HS-27A (cell line): ENCODE measurements at places on chromosomes 1 and 21.

- no peak for DNase-seq
Measured at GRCh38 chr21:44867464-44867863, 6.0 kb downstream of the PTTG1IP start.

DNA sequence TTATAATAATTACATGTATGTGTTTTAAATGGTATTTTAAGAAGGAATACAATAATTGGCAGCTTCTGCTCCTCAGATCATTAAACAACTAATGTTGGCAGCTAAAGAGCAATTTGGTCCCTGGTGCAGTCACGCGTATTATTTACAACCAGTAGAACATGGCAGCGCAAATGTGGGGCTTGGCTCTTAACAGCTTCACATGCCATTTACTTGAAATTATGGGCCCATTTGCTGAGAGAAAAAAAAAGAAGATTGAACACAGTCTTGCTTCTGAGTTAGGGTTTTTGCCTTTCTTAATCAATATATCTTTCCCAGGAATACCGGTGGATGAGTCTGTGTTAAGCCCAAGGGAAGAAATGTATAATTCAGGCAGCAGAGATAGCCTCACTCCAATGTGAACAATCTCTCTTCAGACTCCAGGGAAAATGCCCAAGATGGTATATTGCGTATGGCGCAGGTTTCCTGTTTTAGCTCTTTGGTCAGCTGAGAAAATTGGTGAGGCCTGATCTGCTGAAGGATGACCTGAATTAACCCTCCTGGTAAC, 174.5 kb downstream of the DISC1 start:
- no peak for DNase-seq

DNA sequence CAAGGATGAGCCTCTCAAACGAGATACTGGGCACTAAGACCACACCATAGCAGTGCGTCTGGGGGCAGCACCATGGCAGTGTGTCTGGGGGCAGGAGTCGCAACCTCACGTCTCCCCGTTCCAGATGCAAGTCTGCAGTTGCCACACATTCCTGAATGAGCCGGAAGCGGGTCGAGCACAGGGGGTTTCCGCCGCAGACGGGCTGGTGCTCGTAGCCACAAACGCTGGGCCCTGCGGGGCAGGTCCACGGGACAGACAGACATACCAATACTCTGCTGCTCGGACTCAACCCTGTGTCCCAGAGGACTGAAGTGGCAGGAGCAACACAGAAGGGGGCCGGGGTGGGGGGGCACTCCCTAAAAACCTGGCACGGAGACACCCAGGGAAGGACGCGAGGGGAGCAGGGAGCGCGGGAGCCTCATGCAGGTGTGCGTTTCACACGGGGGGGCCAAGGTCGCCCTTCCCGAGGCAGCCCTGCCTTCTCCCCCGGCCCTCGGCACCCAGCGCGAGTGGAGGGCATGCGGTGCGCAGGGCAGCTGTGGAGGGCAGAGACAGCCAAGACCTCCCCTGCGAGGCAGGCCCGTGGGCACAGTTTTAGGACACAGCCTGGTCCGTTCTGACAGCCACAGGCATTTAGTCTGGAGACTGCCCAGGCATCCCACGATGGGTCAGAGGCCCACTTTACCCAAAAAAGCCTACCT, 24.5 kb downstream of the PTTG1IP start:
- DNase-seq: no peak

GRCh38 chr1:3459051-3459908, 4.8 kb downstream of the ARHGEF16 start:
- no peak for DNase-seq

DNA sequence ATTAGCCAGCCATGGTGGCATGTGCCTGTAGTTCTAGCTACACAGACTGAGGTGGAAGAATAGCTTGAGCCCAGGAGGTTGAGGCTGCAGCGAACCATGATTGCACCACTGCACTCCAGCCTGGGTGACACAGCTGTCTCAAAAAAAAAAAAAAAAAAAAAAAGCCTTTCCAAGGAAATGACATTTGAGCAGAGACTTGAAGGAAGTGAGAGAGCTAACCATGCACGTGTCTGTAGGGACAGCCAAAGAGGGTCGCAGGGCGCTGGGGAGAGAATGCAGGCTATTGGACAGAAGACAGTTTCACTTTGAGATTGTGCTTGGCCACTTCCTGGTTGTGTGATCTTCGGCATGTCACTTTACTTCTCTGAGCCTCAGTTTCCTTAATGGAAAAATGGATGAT, 6.8 kb downstream of the HCRTR1 start:
- DNase-seq: no peak

DNA sequence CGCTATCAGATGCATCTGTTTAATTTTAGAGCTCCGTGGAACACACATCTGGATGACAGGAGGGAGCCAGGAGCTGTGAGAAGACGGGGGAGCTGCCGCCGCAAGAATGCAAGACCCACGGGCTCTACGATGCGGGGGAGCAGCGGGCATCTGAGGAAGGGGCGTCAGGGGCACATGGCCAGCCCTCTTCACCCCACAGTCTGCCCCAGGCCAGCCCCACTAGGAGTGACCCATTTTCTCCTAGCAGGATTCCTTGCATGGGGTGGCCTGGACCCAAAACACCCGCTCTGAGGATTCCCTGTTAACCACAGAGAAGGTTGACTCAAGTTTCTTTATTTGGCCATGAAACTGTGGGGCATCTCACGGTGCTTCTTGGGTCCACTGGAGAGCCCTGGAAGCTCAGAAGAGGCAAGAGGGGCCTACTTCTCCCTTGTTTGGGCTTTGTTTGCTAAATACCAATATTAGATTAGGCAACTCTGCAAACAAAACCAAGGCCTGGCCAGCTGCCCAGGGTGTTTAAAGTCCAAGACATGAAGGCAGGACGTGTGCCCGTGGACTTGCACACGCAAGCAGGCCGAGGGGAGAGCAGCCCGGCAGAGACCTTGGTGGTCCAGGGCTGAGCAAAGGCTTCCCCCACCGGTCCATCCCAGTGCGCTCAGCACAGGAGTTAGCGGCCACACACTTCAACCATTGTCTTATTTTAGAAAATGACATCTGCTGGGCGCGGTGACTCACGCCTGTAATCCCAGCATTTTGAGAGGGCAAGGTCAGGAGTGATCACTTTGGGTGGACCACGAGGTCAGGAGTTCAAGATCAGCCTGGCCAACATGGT, 89.8 kb downstream of the DHRS3 start:
- no peak for DNase-seq

DNA sequence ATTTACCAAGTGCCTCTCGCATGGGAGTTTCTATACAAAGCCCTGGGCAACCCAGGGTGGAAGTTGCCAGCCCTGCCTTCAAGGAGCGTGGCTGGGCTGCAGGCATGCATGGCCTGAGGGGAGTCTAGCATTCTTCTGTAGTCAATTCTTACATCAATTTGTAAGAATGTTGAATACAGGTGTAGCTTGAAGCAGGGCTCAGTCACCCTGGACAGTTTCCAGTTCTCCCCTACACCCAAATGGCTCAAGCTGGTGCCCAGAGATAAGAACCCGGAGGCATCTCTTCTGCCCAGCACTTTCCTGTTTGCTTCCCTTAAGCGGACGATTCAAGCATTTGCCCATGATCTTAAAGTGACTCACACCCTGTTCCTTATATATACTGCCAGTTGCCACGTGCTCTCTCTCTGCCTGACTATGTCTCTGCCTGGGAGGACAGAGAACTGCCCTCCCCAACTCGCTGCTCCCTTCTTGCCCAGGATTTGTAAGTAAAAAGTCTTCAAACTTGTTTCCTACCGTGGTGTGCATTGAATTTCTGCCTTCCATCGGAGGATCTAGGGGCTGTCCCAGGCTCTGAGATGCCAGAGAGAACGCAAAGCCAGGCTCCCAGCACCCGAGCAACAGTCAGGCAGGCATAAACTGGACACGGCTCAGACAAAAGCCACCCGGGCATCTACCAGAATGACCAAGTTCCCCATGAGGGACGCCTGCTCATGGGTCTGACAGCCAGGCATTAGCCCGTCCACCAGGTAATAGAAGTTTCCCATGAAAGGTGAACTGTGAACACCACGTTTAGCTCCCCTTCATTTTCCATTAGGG, 50.9 kb upstream of the AJAP1 start:
- no peak for DNase-seq

GRCh38 chr1:151807131-151807530, 1.9 kb upstream of the LINGO4 start:
- DNase-seq: no peak

- no peak for DNase-seq
Measured at GRCh38 chr21:34857122-34857713, 188.4 kb downstream of the CLIC6 start.

DNA sequence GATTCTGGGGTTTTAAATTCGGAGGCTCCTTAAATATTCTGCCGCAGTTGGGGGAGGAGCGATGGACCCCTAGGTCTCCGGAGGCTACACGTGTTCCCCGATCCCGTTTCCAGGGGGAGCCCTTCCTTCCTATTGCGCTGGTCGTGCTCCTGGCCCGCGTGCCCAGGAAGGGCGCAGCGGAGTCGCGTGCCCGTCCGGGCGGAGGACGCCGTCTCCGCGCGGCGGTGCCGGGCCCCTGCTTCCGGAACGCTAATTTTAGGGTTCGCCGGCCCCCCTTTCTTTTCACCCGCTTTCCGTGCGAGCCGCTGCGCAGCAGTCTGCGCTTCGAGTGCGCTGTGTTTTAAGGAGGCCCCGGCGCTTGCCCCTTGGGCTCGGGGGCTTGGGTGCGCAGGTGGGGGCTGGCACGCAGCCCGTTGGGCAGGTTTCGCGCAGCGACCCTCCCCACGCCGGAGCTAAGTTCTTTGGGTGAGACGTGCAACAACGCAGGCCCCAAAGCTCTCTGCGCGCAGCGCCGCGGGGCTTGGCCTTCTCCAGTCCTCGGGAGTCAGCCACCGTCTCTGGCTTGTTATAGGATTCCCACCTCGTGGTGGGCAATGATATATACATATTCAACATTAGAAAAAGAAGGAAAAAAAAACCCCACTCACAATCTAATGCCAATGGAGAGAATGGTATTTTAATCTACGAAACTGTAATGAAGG, 43.5 kb upstream of the DNAJC6 start:
- DNase-seq: no peak
